Brain microvascular endothelial cell (primary cell): ENCODE measurements at places on chromosomes 3 and 15.
A peak's percentile ranks its signal among the peaks of the same experiment; 100 is the strongest.

GRCh38 chr3:137524751-137525150 lies 239.4 kb upstream of the SOX14 start:
- no peak for DNase-seq

GRCh38 chr15:68227643-68228142 lies 1.8 kb downstream of the CLN6 start:
- no peak for DNase-seq

- no peak for DNase-seq
These were observed 11.3 kb downstream of the MITF start for GRCh38 chr3:69750549-69750948.

DNA sequence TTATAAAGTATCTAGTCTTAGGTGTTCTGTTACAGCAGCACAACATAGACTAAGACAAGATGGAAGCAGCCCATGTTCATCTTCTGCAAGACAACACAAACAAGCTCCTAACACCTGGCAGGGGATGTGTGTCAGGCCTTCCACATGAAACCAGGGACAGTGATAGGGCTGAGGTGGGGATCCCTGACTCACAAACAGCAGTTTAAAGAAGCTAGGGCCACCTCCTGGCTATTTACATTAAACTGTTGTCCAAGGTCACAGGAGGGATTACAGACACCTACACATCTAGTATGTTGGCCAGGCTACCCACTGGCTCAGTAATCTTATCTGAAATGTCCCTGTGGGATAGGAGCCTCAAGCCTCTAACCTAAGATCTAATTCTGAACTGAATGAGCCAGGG lies 211.3 kb downstream of the MINAR1 start:
- no peak for DNase-seq

GRCh38 chr3:153976891-153977554 lies 144.2 kb upstream of the ARHGEF26 start:
- DNase-seq, result peak; percentile 16

GRCh38 chr3:128178782-128179483 lies 25.7 kb downstream of the EEFSEC start:
- no peak for DNase-seq

- DNase-seq, result no peak
These were observed 36.3 kb upstream of the MYLK start for GRCh38 chr3:123920383-123920782.

GRCh38 chr3:114624571-114625181 lies 330.8 kb downstream of the TIGIT start:
- peak; percentile 98 for DNase-seq

- no peak for DNase-seq
These were observed 11.1 kb downstream of the GRM2 start for GRCh38 chr3:51717947-51718346.

DNA sequence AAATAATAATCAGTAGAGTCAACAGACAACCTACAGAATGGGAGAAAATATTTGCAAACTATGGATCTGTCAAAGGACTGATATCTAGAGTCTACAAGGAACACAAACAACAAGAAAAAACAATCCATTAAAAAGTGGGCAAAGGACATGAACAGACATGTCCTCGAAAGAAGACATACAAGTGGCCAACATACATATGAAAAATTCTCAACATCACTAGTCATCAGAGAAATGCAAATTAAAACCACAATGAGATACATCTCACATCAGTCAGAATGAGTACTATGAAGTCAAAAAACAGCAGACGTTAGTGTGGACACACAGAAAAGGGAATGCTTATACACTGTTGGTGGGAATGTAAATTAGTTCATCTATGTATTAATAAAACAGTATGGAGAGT lies 33.7 kb downstream of the SLC2A2 start:
- no peak for DNase-seq

GRCh38 chr15:61248790-61249189 lies 19.7 kb upstream of the RORA start:
- DNase-seq, result no peak

- no peak for DNase-seq
These were observed 236.5 kb downstream of the AGBL1 start for GRCh38 chr15:86316216-86316615.

GRCh38 chr3:101638261-101638745 lies 38.6 kb downstream of the ZBTB11 start:
- DNase-seq, result no peak

- DNase-seq, result no peak
These were observed 180.8 kb downstream of the KCNAB1 start for GRCh38 chr3:156300929-156301840.

DNA sequence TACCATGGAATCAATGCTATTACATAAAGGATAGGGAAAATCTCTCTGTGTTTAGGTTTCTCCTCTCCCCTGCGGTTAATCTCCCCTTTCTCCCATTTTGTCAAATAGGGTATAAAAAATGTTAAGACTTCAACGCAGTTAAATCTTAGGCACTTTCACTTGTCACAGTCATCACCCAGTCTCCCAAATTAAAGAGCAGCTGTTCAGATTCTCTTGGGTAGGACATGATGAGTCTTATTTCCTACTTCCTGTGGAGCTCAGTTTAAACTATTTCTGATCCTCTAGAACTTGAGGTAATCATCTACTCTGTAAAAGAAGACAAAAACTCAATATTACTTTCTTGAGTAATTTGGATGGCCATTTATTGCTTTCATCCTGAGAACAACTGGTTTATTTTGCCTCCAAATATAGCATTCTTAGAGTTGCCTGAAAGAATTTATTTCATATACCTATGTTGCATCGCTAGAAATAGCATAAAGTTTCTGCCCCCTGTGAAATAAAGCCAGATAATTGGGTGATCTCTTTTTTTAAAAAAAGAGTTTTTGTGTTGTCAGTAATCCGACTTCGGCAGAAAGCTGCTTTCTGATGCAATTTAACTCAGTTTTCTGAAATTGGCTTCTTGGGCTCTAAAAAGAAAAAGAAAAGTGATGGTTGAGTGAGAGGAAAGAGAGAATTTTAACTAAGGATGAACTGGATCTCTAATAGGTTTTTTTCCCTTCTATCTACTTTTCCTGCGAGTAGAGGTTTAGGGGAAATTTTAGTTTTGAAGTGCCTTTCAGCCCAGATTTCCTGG lies 20.7 kb downstream of the RAP2B start:
- DNase-seq, result no peak

- DNase-seq, result no peak
These were observed 417.4 kb upstream of the DPH6 start for GRCh38 chr15:35963326-35963725.

DNA sequence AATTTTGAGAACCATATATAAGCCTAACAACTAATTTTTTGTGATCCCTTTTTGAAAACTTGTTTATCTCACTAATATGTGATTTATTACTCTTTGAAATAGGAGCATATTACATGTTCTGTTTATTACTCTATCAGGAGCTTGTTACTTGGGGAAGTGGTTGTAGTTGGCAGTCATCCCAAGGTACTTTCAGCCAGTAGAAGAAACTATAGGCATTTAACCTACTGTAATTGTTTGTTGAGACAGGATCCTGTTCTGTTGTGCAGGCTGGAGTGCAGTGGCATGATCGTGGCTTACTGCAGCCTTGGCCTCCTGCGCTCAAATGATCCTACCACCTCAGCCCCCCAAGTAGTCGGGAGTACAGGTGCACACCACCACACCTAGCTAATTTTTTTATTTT lies 195.6 kb downstream of the TCF12 start:
- DNase-seq, result peak; percentile 9

DNA sequence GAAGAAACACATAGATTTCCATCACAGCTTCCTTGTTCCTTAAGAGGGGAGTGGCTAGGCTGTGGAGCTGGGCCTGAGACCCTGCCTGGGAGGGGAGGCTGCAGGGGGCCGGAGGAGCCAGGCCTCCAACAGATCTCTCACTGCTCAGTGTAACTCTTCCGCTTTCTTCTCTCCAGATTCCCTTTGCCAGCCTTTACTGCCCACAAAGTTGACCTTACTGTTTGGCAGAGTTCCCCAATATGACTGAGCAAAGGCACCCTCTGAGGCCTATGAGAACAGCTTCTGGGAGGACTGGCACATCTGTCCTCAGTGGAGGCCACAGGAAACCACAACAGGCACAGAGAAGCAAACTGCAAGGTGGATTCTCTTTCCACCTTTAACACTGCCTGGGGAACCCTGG lies 38.1 kb downstream of the SLCO2A1 start:
- DNase-seq, result no peak

DNA sequence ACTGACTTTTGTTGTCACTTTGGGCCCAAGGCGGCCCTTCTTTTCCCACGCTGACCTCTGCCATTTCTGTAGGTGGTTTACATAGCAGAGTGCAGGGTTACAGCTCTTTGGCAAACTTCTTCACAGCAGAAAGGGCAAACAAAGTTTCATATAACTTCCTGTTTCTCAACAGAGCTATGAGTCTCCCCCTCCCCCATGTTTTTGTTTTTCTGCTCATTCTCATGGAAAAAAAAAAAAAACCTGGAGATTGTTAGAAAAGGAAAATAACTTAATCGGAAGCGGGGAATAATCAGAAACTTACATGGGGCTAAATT lies 342.0 kb upstream of the NR2F2 start:
- peak; percentile 9 for DNase-seq

DNA sequence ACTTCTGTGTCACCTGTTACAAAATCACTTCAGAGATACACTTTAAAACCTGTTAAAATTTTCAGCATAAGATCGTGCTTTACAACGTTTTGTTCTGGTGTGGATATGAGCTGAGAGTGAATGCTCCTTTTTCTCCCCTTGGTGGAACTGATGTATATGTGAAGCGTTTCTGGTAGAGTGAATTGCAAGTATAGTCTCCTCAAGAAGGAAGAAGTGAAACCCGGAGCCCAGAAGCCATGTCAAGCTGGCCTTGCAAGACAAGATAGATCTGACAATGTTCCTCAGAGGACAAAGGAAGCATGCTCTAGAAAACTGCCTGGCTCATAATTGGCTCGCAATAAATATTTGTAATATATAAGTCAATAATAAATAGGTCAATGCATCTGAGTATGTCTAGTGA lies 23.6 kb downstream of the SERPINI2 start:
- DNase-seq, result no peak

DNA sequence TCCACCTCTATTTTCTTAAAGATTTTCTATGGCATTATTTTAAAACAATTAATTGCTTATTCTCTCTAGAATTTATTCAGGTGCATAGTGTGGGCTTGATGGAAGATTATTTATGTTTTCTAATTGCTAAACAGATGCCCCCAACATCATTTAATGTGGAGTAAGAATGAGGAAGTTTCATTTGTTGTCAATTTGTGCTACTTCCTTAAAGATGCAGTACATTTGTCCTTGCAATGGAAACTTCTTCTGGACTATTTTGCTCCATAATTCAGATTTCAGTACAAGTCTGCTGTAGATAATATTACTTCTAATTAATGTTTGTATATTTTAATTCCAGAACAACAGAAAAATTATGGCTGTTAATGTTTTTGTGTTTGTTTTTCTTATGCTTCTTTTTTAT lies 104.8 kb downstream of the TGFBR2 start:
- DNase-seq, result no peak

DNA sequence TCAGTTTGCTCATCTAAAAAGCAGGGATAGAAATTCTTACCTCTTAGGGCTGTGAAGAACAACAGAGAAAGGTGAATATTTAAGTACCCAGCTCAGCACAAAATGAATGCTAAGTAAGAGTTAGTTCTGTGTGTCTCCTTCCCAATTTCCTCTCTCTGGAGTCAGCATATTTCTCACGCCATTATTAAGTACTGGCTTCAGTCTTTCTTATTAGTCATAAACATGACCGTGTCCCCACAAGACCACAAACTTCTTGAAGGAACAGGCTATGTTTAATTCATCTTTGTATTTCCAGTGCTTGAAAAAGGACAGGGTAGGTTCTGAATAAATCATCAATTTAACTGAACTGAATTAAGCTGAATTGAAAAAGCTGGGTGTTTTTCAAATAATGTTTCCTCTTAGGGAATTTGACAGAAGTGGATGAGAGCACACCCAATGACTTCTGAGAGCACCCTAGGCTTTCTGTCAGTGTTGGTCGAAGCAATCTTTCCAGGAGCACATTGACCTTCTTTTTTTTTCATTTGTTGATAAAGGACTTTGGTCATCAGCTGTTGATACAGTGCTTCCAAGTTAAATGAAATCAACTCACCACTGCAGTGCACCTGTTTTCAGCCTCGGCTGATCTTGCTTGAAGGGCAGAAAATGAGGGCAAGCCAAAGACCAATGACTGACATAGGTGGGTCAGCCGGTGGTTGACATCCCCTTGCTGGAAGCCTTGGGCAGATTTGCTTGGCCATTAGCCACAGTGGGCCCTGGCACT lies 324.6 kb downstream of the MFSD1 start:
- peak; percentile 31 for DNase-seq

- DNase-seq, result no peak
These were observed 162.9 kb downstream of the VGLL4 start for GRCh38 chr3:11480663-11481298.

GRCh38 chr3:133874761-133875438 lies 20.8 kb downstream of the RAB6B start:
- no peak for DNase-seq

DNA sequence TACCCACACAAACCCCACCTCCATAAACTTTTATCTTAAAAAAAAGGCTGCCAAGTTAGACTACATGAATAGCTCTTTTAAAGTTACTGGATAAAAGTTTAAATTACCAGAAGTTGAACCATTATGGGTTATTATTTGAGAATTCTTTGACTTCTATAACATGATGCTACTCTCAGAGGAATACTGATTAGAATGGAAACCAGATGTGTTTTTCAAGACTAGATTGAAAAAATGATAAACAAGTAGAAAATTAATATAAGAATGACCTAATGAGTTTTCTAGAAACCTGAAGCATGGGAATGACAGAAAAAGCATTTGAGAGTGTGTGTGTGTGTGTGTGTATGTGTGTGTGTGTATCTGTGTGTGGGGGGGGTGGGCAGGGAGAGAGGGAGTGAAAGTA lies 12.4 kb upstream of the FGF7 start:
- no peak for DNase-seq

GRCh38 chr3:134749802-134750553 lies 45.1 kb upstream of the EPHB1 start:
- no peak for DNase-seq

DNA sequence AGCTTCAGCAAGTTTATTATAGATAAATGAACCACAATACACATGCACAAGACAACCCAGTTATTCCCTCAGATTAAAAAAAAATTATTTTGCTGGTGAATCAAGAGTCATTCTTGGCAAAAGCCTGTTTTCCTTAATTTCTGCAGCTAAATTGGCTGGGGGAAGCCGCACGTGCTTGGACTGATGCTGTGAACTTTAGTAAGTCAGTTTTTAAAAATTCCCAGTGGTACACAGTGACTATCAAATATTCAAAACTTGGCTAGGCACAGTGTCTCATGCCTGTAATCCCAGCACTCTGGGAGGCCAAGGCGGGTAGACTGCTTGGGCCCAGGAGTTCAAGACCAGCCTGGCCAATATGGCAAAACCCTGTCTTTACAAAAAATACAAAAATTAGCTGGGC lies 23.9 kb downstream of the EHD4 start:
- no peak for DNase-seq

GRCh38 chr15:100279446-100279845 lies 62.3 kb downstream of the ADAMTS17 start:
- DNase-seq, result no peak
